ENCODE measurements at places on chromosomes 5 and 9.

GRCh38 chr5:33179301-33179700 lies 261.5 kb upstream of the TARS1 start:
- DNase-seq = no peak

GRCh38 chr9:649128-650074 lies 192.1 kb upstream of the DMRT1 start:
- DNase-seq = no peak

- DNase-seq = peak; percentile 52
These were observed 146.1 kb downstream of the MAST4 start for GRCh38 chr5:66742083-66742895.

- no peak for DNase-seq
These were observed 5.9 kb downstream of the DELE1 start for GRCh38 chr5:141929398-141930058.

GRCh38 chr5:178941361-178941760 lies 363 bp downstream of the ZNF454 start:
- DNase-seq = peak; percentile 45
